NCI-H1092 (cell line): ENCODE measurements at places on chromosomes 4 and X.

DNA sequence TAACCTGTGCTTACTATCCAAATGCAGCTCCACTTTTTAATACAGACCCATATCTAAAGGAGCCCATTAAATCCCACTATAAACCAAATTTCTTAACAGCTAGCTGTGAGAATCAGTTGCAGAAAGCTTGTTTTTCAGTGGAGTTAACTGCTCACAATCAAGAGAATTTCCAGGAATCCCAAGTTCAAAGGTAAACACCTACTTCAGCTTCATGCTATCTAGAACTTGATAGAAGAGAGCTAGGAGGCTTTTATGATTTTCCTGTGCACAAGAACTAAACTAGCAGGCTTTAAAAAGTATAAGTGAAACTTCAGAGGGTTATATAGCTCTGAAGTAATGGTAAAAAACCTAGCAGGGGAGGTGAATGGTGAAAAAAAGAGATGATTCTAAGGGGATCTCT, 96.2 kb upstream of the PABPC4L start:
- no peak for DNase-seq

DNA sequence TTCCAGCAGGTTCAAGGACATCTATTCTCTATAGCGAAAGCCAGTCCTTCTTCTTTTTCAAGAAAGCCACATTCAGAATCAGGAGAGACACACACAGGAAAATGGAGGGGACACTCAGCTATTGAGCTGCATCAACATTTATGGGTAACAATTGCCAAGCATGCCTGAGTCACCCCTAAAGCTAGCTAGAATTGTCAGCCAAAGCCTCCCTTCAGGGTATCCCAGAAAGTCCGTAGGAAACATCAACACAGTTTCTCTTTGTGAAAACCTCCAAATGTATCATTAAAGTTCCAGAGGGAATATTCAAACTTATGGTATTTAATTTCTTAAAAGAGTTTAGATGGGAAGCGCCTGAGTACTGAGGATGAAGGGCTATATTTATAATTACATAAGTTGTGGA, 331.1 kb upstream of the SLC7A11 start:
- DNase-seq: no peak

DNA sequence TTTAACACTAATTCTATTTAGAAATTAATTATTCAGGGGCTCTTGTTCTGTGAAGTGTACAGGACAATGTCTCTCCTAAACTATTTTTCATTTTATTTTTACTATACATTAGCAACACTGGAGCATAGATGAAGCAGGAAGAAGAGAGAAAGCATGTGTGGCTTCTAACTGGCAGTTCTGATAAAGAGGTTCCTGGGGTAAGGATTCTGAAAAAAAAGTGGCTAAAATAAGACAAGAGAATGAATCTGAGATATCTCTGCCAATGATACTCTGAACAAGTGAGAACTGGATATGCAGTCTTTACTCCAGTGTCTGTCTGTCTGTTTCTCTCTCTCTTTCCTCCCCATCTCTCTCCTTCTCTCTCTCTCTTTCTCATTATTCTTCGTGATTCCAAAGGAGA, 125.9 kb downstream of the MAML3 start:
- no peak for DNase-seq

- DNase-seq: no peak
These were observed 56.5 kb upstream of the ARX start for GRCh38 chrX:25072247-25072646.

DNA sequence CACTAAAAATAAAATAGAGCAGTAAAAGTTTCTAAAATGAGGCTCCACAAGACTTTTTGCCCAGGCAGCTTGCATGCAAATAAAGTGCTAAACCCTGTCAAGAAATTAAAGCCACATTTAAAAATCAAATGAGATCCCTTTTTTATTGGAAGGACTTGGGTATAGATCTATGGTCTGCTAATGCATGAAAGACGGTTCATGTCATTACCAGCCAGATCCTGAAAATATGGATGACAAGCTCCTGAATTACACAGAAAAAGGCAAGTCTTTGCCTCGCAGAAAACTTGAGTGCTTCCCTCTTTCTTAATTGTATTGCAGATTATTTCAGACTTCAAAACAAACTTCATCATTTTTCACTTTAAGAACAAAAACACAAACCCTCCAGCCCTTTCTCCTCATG, 169.6 kb downstream of the LDB2 start:
- no peak for DNase-seq

- no peak for DNase-seq
These were observed 31.5 kb downstream of the REELD1 start for GRCh38 chr4:146245850-146246249.

- peak; percentile 9 for DNase-seq
These were observed 5.1 kb downstream of the BGN start for GRCh38 chrX:153499876-153500275.
